ENCODE measurements at places on chromosomes 12 and 14. TPM values are rescaled to one million over a fixed set of nuclear protein-coding genes. Genes with fewer than 3 reads are reported as not detected.
A peak's percentile ranks its signal among the peaks of the same experiment; 100 is the strongest.

Gene TDP1
- 77.2 TPM for total RNA-seq

Gene HOXC6
- total RNA-seq, result not detected

DNA sequence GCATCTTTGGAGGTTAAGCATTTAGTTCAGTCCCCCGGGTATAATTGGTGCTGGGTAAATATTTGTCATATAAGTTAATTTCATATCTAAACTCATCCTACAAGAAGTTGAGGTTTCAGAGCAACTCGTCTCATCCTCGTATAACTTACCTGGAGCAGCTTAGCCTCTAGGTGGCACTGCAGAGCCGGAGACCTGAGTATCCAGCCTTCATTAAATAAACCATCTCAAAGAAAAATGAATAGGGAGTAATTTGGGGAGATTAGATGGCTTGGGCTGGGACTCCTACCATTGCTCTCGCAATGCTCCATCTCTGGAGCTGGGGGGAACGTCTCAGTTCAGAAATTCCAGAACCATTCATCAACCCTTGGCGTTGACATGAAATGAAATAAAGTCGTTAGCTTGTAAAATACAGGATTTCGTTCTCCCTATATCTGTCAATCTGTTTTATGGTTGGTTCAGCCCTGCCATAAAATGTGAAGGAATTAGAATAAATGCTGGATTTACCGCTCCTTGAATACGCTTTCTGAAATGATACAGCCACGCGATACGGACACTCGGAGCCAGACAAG is 122.9 kb upstream of the TMEM132D start:
- peak; percentile 71 for DNase-seq

DNA sequence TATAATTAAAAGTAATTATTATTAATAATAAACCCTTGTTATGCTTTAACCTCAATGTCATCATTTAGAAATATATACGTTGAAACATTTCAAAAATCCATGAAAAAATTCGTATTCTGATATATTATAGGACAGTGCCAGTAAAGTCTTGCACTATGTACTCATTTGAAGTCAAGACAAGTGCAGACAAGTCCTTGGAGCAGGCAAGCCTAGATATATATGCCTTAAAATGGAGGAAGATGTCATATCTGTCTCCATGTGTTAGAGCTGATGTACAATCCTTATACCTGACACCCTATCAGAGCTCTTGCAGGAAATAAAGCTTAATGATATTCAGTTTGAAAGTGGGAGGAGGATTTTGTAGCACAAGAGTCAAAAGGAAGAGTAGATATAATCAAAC is 310.4 kb downstream of the KCNH5 start:
- DNase-seq, result no peak

DNA sequence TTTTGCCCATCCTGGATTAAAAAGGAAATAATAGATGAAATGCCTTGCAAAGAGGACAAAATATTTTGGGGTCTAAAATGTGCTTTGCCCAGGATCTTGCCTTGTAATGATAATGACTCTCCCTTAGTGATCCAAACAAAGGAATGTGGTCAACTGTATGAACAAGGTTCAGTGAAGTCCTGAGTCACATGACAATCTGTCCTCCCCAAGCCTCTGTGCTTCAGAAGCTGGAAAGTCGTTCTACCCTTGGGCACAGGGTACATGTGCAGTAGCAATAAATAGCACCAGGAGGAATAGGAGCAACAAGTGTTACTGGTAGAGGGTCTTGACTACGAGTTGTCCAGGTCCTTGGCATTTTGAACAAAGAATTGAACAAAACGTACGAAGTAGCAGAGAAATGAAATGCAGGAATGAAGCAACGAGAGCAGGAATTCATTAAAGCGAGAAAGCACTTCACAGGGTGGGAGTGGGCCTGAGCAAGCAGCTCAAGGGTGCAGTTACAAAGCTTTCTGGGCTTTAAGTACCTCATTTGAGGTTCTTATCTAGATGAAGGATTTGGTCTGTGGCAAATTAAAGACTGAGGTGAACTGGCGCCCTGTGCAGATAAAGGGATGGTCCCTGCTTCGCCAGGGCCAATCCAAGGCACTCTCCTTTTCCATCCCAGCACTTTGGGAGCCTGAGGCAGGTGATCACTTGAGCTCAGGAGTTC is 65.8 kb downstream of the RESF1 start:
- DNase-seq, result no peak

- no peak for DNase-seq
Measured at GRCh38 chr14:93951635-93952540, 24.5 kb downstream of the ASB2 start.
